Stimulated activated CD4-positive, alpha-beta T cell treated with anti-CD3 and anti-CD28 coated beads, TNF-alpha, amount 100 ng/mL, for 4 hours (primary cell): ENCODE measurements at places on chromosomes 4 and X.

DNA sequence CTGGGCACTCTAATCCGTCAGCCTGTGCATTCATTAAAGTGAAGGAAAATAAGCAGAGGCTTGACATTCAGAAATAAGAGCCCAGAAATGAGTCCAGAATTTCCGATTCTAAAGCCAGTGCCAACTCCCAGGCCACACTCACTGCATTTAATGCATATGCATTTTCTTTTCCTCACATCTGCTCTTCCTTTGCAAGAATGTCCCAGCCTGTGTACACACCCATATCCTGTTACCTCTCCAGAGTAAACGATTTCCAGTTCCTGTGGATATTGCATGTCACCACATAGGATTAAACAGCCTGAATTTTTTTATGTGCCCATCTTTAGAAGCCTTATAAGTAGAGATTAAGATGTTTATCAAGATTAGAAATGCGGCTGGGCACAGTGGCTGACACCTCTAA is 27.5 kb downstream of the ARX start:
- no peak for DNase-seq

GRCh38 chr4:625631-626161 is 323 bp downstream of the PDE6B start:
- DNase-seq, result no peak

DNA sequence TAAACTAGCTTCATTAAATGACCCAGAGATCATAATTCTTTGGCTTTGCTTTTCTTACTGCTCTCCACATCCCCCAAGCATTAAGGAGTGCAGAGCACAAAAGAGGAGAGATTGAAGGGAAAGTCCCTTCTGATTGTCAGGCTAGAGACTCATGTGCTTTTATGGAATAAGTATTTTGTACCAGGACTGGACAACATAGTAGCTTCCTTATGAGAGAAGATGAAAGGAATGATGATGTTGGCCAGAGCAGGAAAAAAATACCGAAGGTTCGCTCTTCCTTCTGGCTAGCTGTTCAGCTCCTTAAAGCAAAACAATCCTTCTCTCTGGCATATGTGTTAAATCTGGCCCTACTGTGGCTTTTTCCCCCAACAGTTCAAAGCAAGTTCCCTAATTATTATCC is 53.1 kb downstream of the HOPX start:
- DNase-seq, result no peak

GRCh38 chr4:183436417-183436816 is 8.0 kb upstream of the CDKN2AIP start:
- DNase-seq, result no peak

DNA sequence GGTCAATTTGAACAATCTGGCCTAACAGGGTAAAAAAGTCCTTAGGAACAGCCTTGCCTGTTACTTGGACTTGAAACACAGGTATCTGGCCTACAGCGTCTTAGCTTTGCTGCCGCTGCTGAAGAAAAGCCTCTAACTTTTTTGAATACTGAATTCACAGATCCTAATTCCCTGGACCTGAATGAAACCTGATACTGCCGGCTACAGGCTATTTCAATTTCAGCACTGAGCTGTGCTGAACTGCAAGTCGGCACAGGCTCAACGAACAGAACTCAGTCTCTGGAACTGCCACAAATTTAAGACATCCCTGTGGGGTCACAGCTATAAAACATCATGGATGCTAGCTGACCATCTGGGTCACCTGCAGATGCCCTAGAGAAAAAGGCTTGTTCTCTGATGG is 7.2 kb downstream of the NR0B1 start:
- DNase-seq, result no peak

- no peak for DNase-seq
Observed at GRCh38 chr4:141020801-141021261, 112.4 kb downstream of the RNF150 start.

DNA sequence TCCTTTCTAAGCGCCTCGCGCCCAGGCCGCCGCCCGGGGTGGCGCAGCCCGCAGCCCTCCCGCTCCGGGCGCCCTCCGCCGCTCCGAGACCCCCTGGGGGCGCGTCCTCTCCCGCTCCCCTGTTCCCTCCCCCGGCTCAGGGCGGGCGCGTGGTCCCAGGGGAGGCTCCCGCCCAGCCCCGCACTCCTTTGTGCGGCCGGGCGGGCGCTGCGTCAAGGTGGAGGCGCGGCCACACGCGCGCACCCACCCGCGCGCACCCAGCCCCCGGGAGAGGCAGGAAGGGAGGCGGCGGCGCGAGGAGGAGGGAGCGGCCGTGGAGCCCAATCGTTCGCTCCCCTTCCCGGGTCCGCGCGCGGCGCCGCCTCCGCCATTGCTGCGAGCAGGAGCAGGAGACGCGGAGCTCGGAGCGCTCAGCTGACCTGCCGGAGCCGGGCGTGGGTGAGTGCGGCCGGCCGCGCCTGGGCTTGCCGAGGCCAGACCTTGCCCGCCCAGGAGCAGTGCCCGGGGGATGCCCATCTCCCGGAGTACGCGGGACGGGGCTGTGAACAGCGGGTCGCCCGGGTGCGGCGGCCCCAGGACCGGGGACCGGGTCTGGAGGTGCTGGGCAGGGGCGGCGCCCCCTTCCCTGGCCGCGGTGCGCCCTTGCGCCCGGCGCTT is at the start of gene NSG1:
TSS of gene NSG1 (plus strand) at position 367 of the 657 bp plus-strand sequence. CDS start 528 bp downstream, outside the sequence.
- no peak for DNase-seq

DNA sequence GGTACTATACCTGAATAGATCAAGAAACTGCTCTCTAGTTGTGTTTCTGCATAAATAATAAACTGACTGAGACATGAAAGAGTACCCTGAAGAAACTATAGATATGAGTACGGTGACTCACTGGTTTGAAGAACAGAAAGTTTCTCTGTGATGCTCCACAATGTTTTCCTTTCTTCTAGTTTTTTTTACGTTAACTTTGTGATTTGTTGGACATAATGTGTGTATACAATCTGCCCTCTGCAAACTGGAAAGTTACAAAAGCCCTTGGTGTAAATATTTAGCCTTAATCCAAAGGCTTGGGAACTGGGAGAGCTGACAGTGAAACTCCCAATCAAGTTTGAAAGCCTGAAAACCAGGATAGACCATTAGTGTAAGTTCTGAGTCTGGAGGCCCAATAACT is 31.6 kb upstream of the PAPSS1 start:
- no peak for DNase-seq

GRCh38 chr4:74431113-74431826 is 13.7 kb upstream of the AREG start:
- no peak for DNase-seq

GRCh38 chr4:94634271-94634670 is 123.5 kb upstream of the BMPR1B start:
- no peak for DNase-seq

DNA sequence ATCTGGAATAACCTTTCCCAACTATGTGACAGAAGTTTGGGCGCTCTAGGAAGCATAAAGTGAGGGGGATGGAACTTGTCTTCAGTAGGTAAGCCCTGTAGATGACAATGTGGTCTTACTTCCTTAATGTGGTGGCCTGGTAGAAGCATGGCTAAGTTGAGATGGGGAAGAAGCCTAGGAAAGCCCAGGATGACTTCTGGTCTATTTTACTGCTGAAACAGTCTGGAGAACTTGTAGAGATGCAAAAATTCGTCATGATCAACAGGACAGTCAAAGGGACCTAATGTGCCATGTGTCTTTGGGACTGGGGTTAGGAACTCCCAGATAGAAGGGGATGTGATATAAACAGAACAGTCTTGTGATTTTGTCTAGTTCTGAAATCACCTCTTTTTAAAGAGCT is 40.8 kb downstream of the CCNG2 start:
- DNase-seq, result no peak

- no peak for DNase-seq
Observed at GRCh38 chrX:17655211-17656034, 81.9 kb upstream of the SCML1 start.
